ENCODE measurements at places on chromosomes 11 and 22.

DNA sequence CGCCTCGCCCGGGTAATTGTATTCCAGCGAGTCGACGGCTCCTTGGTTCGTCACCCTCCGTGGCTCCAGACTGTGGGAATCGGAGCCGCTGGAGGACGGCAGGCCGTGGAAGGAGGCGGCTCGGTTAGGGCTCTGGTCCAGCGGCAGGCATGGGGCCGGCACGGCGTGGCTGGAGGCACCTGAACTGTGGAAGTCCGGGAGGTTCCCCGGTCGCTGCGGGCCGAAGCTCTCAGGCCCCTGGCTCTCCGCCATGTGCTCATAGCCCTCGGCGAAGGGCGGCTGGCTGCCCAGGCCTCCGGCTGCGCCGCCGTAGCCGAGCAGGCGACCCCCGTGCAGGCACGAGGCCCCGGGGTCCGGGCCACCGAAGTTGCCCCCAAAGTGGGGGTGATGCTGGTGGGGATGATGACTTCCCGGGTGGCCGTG is 1.7 kb downstream of the MN1 start:
- peak; percentile 48 for DNase-seq

DNA sequence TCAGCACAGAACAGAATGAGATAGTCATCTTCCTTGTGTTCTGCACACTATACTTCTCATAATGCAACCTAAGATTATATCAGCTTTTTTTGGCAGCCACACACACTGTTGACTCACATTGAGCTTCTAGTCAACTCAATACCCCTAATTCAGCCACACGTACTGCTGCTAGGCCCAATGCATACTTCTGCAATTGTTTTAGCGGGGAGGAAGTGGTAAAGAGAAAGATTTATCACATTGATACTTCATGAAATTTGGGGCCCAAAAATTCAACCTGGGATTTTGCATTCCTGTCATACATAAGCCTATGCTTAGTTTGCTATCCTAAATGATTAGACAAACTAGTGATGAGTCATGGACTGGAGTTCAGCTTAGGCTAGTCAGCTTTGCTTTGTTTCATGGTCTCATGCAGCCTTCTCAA is 8.6 kb upstream of the UPB1 start:
- peak; percentile 70 for DNase-seq

GRCh38 chr11:130166457-130166784 is 6.8 kb downstream of the ST14 start:
- peak; percentile 98 for DNase-seq

DNA sequence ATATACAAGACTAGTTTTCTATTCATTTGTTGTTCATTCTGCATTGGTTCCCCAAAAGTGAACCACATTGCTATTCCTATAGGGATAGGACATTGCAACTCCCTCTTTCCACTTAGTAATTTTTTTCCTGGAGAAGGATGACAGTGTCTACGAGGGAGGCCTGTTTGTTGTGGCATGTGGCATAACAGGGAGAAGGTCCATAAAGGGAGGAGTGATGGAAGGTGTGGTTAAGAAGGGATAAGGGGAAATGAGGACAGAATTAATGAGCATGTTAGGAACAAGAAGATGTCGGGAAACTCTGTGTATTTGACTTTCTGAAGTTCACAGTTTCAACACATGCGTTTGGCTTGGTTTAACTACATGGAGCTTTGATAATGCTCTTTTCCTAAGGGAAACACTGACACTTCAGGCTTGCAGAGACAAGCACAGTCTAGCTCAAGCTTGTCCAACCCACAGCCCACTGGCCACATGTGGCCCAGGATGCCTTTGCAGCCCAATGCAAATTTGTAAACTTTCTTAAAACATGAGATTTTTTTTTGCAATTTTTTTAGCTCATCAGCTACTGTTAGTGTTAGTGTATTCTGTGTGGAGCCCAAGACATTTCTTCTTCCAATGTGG is 149.7 kb downstream of the TRPC6 start:
- peak; percentile 68 for DNase-seq

- DNase-seq = no peak
These were observed 29.2 kb upstream of the MYO18B start for GRCh38 chr22:25712661-25713400.

DNA sequence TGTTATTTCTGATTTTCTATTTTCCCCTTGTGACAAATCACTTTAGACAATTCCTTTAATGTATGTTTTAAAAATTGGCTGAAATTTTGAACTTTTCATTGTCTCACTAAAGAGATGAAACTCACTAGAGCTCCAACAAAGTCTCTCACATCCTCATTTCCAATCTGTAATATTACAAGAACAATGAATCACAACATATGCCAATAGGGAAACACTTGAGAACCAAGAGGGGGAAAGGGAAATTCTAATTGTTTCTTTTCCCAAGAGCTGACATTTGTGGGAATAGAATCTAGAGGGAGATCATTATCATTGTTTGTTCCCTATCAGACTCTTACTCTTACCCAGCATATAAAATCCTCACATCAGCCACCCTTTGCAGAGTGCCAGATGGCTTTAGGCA is 28.2 kb downstream of the OR10D3 start:
- no peak for DNase-seq

- no peak for DNase-seq
These were observed 57.5 kb upstream of the CD82 start for GRCh38 chr11:44507896-44508445.

GRCh38 chr11:7197469-7197868 is 54.2 kb upstream of the SYT9 start:
- DNase-seq = no peak

GRCh38 chr11:34721646-34722045 is 100.8 kb downstream of the EHF start:
- no peak for DNase-seq
